Amniotic stem cell (primary cell): ENCODE measurements at places on chromosomes 16 and 17.

DNA sequence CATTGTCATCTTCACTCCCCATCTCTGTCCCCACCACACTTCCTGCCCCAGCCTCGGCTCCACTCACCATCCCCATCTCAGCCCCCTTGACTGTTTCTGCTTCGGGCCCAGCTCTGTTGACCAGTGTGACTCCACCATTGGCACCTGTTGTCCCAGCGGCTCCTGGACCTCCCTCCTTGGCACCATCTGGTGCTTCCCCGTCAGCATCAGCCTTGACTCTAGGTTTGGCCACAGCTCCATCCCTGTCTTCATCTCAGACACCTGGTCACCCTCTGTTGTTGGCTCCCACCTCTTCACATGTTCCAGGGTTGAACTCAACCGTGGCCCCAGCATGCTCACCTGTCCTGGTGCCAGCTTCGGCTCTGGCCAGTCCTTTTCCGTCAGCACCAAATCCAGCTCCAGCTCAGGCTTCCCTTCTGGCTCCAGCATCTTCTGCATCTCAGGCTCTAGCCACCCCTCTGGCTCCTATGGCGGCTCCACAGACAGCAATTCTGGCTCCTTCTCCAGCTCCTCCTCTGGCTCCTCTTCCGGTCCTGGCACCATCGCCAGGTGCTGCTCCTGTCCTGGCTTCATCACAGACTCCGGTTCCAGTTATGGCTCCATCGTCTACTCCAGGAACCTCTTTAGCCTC lies 24.4 kb upstream of the PHKG2 start:
- no peak for DNase-seq

- DNase-seq: no peak
Observed at GRCh38 chr16:53805752-53806151, 101.8 kb downstream of the FTO start.

- no peak for DNase-seq
Observed at GRCh38 chr16:7014756-7015155, 317.9 kb upstream of the RBFOX1 start.

GRCh38 chr17:29625037-29625750 lies 2.5 kb upstream of the CORO6 start:
- no peak for DNase-seq

DNA sequence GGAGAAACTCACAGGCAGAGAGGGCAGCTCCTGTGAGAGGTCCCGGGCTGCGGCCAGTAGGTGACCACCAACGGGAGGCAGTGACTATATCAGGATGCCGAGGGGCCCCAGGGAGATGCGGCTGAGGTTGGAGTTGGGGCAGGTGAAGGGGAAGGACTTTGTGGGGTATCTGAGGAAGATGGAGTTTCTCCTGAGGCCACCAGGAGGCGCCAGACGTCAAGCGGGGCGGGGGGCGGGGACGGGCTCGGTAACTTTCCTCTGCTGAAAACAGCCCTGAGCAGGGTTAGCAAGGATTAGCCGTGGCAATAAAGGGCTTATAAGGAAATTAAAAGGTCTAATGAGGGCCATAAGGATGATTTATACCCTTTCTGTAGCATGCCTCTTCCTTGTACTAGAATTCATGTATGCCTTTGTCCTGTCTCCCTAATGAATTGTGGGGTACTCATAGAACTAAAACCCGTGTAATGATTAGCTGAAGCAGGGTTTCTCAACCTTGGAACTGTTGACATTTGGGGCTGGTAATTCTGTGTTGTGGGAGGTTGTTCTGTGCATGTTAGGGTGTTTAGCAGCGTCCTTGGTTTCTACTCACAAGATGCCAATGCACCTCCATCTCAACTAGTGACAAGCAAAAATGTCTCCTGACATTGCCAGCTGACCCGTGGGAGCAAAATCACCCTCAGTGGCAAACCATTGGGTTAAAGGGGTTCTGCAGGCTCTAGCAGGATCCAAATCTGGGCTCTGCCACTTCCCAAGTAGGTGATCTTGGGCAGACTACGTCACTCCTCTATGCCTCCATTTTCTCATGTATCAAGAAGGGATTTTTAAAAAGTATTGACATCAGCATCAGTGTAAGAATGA lies 74.8 kb upstream of the GRIN2A start:
- no peak for DNase-seq

DNA sequence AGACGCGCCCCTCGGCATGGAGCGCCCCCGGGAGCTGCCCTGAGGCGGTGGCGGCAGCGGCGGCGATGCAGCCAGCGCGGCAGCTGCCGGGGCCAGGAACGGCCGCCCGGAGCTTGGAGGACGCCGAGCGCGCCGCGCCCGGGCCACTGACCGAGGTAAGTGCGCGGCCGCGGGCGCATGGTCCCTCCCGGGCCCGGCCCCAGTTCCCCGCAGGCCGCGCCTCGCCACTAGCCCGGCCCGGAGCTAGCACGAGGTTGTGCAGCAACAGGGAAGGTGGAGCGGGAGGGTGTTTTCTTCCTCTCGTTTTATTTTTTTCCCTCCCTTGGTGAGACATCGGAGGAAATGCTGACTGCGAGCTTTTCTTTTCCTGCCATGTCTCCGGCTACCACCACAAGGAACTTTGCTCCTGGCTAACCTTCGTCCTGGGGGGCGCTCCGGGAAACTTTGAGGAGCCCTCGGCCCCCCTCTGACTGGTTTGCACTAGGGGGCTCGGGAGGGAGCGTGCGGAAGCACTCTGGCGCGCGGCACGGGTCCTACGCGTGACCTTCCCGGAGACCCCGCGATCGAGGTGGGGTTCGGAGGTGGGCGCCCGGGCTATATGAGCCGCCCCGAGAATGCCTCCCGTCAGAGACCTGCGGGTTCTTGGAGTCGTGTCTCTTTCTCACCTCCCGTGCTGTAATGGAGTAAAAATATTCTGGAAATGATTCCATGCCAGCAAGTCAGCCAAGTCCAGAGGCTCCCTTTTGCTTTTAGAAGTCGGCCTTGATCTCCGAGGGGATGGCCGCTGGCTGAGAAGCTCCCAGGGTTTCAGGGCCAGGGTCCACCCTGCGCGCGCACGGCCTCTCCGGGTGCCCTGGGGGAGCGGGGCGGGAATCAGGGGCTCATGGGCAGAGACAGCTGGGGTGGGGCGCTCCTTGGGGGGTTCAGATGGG lies 868 bp downstream of the KCNJ12 start:
- no peak for DNase-seq

GRCh38 chr16:11396241-11397048 lies 51.2 kb downstream of the RMI2 start:
- DNase-seq: no peak

DNA sequence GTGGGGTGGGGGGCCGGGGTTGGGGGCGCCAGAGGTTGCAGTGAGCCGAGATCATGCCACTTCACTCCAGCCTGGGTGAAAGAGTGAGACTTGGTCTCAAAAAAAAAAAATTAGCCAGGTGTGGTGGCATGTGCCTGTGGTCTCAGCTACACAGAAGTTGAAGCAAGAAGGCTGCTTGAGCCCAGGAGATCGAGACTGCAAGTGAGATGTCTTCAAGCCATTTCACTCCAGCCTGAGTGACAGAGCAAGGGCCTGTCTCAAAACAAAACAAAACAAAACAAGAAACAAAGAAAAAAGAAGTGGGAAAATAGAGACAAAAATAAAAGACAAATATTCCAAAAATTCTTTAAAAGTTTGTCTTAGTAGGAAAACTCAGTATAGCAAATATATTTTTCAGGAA lies 135.1 kb upstream of the CORO6 start:
- no peak for DNase-seq

DNA sequence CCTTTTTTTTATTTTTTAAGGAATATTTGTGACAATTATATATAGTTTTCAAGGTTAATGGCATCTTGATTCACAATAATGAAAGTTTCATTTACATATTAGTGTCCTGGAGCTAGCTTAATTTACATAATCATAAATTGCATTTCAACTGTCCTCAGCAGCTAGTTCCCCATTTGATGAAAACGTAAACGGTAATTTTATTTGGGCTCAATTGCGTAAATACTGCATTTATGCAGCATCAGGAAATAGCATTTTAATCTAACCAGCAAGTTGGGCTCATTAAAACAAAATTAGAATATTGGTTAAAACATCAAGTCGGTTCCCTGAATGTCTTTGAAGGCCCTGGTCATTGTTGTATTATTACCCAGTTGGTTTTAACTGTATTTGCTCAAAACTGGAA lies 136.8 kb upstream of the CDH5 start:
- DNase-seq: no peak

DNA sequence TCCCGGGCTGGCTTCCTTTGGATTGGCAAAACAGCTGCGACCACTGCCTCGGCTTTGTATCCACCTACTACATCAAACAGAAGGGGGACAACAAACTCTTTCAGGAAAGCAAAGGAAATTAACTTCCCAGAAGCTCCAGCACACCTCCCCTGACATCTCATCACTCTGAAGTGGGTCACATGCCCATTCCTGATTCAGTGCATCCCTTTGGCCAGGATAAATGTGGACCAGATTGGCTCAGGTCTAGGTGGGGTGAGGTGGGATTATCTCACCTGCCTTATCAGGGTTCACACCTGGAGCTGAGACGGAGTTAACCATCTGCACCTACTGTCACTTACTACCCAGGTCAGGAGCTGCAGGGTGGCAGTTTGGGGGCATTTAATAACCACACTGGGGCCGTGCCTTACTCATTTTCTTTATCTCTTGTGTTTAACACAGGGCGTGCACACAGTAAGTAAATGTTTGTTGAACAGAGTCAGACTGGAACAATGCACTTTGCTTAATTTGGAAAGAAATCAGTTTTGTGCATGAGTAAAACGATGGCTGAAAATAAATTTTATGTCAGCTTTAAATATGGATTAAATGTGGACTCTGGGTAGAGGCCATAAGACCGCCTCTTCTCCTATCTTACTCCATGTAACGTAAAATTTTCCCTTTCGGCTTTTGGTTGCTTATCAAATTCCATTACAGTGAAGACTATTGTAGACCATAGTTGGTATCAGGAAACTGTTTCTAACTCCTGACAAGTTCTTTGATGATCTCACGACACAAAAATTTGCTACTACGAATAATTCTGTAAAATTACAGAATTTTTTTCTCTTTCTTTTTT lies 36.0 kb downstream of the IQCK start:
- DNase-seq: no peak

DNA sequence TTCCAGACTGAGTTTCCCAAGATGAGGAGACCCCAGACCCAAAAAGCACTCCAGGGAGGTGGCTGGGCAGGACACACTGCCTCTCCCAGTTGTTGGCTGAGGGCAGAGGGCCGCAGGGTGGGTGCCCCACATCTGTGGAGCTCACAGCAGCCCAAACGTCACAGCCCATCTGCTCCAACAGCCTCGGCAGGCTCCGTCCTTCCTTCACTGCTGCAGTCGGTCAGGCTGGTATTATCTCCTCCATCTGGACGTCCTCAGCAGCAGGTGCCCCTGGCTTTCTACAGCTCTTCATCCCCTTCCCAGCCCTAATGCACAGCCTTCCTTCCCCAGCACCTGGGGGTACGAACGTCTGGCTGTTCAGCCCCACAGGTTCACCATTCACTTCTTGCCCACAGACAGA lies 55.2 kb downstream of the PRMT7 start:
- DNase-seq: no peak

- no peak for DNase-seq
Observed at GRCh38 chr16:23826528-23827045, 9.2 kb upstream of the PRKCB start.

GRCh38 chr17:81665205-81666091 lies 957 bp downstream of the OXLD1 start:
- DNase-seq: no peak

- no peak for DNase-seq
Observed at GRCh38 chr16:87644186-87644585, 41.9 kb downstream of the JPH3 start.

GRCh38 chr16:68236826-68237242 lies 907 bp upstream of the ESRP2 start:
- DNase-seq: no peak

- DNase-seq: no peak
Observed at GRCh38 chr17:62898239-62898864, 67.7 kb upstream of the TANC2 start.

DNA sequence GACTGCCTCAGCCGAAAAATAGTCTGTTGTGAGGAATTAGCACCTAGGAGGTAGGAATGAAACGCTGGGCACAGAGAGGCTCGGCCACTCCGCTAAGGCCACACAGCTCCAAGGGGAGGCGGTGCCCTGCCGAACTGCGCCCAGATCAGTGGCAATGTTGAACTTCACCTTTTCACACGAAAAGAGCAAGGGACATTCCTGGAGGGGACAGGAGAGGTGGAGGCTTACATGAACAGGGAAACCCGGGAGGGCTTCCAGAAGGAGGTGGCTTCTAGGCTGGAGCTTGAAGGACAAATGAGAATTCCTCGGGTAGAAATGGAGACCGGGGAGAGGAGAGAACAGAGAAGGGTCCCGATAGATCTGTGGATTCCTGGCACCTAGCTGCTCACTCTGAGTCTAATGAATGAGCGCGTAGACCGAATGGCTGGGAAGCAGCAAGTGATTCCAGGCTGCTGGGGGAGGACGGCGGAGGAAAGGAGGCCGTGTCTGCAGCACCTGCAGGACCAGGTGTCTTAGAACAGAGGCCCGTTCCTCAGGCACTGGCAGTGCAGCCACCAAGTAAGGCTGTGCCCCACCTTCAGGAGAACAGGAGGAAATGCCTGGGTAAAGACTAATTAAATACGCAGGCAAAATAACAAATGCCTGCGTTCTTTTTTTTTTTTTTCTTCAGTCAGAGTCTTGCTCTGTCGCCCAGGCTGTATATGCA lies 722 bp upstream of the SLC38A10 start:
- DNase-seq: no peak

DNA sequence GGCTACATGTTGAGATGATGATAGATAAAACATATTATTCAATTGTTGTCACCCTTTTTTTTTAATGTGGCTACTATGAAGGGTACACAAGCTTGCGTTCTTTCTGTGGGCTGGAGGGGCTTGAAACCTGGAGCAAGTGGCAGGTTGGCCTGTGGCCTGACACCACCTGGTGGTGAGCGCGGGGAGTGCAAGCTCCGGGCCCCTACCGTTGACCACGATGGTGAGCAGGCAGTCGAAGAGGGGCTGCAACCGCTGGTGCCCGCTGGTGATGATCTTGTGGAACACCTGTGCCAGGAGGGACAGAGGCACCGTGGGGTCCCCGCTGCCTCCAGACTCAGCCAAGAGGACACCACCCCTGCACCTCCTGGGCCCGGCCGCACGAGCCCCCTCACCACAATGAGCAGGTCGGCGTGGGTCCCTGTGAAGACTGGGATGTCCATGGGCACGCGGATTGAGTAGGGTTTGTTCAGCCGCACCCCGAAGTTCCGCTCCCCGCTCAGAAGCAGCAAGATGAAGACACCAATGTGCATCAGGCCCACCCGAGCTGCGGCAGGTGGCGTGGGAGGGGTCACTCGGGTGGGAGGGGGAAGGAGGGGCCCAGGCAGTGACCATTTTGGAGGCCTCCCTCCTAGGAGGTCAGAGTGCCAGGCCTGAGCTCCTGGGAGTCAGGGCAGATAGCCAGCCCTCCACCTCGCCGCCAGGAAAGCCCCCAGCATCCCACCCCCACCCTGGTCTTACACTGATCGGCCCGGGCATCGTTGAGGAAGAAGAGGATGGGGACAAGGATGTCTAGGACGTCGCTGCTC lies 14.4 kb downstream of the HID1 start:
- DNase-seq: no peak

GRCh38 chr16:9151597-9151996 lies 60.2 kb downstream of the HAPSTR1 start:
- no peak for DNase-seq

GRCh38 chr17:79431175-79431574 lies 179.7 kb downstream of the RBFOX3 start:
- no peak for DNase-seq
